Putamen (tissue), 1 donor: ENCODE measurements at places on chromosomes 5 and 9.

DNA sequence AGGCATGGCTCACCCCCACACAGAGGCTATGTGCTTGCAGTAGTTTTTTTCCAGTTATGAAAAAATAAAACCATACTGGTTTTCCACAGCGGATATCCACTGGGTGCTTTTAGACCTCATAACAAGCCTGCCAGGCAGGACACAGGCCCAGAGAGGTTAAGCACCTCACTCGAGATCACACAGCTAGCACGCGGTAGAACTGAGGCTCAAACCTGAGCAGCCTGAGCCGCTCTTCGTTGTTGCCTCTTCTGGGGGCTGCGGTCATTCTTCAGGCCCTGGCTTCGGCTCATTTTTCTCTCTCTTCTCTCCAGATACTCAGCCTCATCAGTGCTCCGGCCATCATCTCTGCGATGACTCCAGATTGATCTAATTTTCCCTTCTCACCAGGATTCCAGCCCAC is 196.0 kb downstream of the TTLL11 start:
- no peak for DNase-seq

- no peak for DNase-seq
Observed at GRCh38 chr5:142326480-142326938, 1.7 kb upstream of the SPRY4 start.

- DNase-seq, result no peak
Observed at GRCh38 chr5:31806561-31806960, 167.6 kb downstream of the PDZD2 start.

DNA sequence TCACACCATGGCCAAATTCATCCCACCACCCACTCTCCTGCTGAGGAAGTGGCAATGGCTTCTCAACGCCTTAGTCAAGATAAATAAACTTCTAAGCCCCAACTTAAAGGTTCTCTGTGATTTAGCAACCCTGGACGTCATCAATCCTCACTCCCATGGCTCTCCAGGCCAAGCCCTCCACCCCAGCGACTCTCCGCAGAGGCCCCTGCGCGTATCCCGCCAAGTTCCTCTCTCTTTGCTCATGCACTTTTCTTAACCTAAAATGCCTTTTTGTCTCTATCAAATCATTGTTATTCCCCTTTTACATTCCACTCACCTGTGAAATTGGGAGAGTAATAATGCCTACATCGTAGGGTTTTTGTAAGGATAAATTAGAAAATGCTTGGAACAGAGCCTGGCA is 88.6 kb downstream of the NRG2 start:
- DNase-seq, result no peak

DNA sequence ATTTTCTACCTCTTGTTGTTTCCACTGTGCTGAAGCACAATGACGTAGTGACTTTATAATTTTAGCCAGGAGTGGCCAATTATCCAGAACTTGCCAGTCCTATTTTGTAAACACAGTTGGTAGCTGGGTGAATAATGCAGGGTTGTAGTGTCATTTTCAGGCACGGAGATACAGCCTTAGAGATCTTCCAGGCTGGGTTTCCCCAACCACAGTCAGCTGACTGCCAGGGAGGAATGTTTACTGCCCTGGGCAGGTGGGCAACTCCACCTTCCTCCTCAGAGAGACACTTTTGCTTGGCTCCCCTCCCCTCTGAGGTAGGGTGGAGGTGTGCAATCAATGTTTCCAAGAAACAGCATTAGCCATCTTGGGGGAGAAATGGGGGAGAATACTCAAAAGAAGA is 228.1 kb upstream of the NR4A3 start:
- no peak for DNase-seq

DNA sequence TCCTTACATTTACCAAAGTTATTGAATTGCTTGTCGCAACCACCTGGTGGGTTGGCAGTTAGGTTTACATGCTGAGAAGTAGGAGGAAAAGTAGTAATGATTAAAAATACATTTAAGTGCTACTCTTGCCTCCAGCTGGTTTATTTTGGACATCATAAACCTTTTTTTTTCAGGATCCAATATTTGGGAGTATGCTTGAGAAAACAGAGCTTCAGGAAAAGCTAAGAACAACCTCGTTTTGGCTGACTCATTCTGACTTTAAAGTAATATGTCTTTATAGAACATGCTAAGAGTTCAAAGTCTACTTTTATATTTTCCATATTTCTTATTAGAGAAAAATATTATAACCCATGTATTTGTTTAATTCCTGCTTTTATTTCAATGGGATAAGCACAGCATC is 41.7 kb upstream of the BNC2 start:
- DNase-seq, result no peak
